CMK (cell line): ENCODE measurements at places on chromosomes 7 and 10.

GRCh38 chr10:68385740-68386139 is 21.3 kb downstream of the RUFY2 start:
- DNase-seq: no peak

- DNase-seq: no peak
Observed at GRCh38 chr7:55508221-55509011, 63.9 kb downstream of the VOPP1 start.

DNA sequence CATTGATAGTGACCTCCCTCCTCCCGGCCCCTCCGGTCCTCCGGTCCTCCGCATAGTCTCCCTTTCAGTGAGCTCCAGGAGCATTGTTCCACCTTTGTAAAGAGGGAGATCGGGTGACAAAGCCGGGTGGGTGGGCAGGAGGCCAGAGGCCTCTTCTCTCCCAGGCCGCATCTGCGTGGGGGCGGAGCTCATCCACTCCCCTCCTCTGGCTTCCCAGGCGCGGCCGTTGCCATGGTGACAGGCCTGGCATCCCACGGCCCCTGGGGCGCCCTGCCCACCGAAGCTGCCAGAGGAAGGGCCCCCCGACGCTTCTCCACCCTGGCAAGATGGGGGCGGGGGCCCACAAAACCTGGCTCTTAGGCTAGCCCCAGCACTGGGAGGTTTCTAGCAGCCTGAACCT is 4.4 kb upstream of the FZD9 start:
- DNase-seq: no peak

GRCh38 chr7:140581411-140581810 is 59.2 kb downstream of the DENND2A start:
- DNase-seq: no peak

DNA sequence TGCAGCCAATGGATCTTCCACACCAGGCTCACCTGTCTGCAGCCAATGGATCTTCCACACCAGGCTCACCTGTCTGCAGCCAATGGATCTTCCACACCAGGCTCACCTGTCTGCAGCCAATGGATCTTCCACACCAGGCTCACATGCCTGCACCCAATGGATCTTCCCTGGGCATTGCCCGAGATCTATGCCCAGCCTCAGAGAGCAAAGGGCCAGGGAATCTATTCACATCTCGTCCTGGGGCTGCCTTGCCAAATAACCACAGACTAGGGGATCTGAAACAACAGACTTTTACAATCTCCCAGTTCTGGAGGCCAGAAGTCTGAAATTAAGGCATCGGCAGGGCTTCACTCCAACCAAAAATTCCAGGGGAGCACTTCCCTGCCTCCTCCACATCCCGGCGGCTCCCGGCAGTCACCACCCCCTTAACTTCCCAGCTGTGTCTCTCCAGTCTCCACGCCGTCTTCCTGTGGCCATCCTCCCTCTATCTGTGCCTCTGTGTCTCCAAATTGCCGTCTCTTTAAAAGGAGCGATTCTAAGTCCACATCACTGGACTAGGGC is 92.4 kb upstream of the PPP2R2D start:
- DNase-seq: no peak

DNA sequence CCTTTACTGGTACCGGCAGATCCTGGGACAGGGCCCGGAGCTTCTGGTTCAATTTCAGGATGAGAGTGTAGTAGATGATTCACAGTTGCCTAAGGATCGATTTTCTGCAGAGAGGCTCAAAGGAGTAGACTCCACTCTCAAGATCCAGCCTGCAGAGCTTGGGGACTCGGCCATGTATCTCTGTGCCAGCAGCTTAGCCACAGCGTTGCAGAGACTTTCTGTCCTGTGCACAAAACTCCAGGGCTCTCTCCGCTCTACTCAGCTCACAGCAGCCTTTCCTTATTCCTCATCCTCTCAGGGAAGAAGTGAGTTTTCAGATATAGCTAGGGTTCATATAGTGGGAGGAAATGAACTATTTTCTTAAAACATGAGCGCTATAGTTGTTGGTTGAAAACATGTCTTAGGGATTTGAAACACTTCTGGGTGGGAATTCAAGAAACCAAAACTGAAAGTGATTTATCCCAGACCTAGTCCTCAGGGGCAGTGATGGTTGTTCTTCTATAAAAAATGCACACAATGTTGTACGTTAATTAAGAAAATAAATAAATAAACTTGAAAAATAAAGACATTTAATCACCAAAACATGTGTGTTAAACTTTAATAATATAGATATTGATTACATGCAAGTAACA is 150.2 kb upstream of the PRSS58 start:
- no peak for DNase-seq

DNA sequence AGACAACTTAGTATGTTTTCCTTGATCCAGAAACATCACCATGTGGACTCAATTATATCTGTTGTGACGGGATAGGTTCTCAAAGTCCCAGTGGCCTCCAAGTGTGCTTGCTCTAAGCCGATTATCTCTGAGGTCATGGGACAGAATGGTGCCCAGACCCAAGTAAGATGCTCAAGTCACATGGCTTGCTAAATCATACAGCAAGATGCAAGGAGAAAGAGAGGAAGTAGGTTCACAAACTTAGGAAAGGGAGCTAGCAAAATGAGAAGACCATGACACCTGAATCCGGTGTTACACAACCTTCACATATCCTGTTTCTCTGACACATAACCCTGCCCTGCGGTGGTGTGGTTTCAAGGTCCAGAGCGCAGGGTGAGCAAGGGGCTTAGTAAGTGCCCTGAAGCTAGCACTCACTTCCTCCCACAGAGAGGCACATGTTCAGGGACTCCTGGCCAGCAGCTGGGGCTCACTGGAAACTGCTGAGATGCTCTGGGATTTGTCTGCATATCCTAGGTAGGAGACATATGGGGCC is 590.9 kb upstream of the ANKRD30A start:
- DNase-seq: no peak
